Lower lobe of right lung (tissue), 2 donors: ENCODE measurements at places on chromosomes 4 and X.

DNA sequence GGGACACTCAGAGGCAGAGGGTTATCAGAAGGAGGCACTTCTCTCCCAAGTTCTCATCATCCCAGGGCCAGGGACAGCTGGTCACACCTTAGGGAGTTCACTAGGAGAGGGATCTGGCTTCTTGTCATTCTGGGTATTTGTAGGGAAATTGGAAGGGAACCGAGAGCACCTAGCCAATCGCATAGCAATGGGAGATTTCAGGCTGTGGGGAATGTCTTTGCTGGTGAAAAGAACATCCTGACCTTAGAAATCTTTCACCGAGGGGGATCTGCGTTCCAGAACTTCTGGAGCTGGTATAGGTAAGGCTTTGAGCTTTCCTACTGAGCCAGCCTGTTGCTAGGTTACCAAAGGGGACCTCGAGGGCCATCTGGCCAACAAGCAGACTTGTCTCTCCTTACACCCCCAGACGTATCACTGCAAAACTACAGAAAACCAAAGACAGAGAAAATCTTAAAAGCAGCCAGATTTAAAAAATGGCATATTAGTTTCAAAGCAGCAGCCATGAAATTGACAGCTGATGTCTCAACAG lies 6.8 kb downstream of the HTT-AS start:
- no peak overlapping the region for H3K4me3 ChIP-seq
- DNase-seq = no peak
- H3K36me3 ChIP-seq = no peaks in the 10 kb centered on the region
- no peaks in the 10 kb centered on the region for H3K27me3 ChIP-seq
- H3K4me1 ChIP-seq = no peaks in the 10 kb centered on the region

DNA sequence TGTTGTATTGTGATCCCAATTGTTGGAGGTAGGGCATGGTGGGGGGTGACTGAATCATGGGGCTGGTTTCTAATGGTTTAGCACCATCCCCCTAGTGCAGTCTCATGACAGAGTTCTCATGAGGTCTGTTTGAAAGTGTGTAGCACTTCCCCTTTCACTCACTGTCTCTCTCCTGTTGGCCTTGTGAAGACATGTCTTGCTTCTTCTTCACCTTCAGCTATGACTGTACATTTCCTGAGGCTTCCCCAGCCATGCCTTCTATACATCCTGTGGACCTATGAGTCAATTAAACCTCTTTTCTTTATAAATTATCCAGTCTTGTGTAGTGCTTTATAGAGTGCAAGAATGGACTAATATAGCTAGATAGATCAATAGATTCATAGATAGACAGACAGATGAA lies 230.0 kb downstream of the MAGEE1 start:
- no peaks in the 10 kb centered on the region for H3K36me3 ChIP-seq
- no peaks in the 10 kb centered on the region for H3K27me3 ChIP-seq
- no peak overlapping the region for H3K27ac ChIP-seq
- no peaks in the 10 kb centered on the region for H3K4me1 ChIP-seq
- H3K4me3 ChIP-seq = no peak overlapping the region

DNA sequence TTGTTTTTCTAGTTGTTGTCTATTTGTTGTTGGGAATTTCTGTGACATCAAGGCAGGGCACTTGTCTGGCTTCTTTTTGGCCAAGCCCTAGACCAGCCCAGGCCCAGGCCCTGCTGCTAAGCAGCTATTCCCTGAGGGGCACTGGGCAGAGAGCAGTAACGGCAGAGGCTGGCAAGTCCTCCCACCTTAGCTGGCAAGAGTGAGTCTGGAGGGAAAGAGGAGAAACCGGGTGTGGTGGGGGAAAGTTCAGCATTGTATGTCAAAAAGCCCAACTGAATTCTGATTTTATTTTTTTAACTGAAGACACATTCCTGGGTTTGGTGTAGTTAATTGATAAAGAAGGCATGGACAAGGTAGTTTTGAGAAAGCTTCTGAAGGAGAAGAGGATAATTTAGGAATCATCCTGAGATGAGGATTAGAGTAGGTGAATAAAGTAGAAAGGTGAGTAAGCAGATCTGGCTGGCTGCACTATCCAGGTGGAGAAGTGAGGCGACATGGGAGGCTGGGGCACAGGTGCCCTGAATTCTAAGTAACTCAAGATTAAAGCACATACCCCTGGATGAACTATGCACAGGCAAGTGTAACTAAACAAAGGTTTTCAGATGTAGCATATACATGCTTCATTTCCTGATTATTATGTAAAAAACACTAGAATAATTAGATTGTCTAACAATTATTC lies 57.4 kb downstream of the TAPT1 start:
- H3K27ac ChIP-seq = no peak overlapping the region
- DNase-seq = no peak
- H3K4me1 ChIP-seq = no peaks in the 10 kb centered on the region
- H3K36me3 ChIP-seq = peaks cover 100% of the 10 kb centered on the region
- no peaks in the 10 kb centered on the region for H3K27me3 ChIP-seq

DNA sequence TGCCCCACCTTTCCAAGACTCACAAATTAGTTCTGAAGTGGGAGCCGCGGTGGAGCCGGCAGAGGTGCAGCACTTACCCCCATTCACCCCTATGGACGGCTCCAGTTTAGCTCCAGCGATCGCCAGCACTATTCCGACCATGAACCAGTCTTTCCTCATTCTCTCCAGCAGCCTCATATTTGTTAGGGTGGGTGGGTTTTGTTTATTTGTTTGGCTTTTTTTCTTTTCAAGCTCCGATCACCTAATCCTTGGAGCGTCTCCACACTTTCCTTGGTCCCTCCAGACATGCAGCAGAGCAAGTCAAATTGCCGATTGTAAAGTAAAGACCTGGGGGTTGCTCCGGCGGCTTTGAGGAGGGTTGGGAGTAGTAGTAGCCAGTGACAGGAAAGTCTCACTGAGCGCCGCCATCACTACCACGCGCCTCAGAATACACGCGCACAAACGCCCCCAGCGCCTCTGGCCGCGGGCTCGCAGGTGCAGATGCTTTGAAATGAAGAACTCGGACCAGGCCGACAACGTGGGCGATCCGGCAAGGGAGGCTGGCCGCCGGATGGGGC lies at the start of gene SLC10A7:
Gene SLC10A7, minus strand, starts transcription at position 400 of the 557 bp plus-strand sequence. Its CDS starts 223 bp downstream, at position 177.
- no peaks in the 10 kb centered on the region for H3K27me3 ChIP-seq
- peak within 1 kb of the TSS; percentile 87 for H3K27ac ChIP-seq
- H3K36me3 ChIP-seq = no peaks in the 10 kb centered on the region
- peaks cover 17% of the 10 kb centered on the region for H3K4me1 ChIP-seq

- no peak overlapping the region for H3K27ac ChIP-seq
- H3K4me1 ChIP-seq = peaks cover 19% of the 10 kb centered on the region
- no peak for DNase-seq
- no peaks in the 10 kb centered on the region for H3K27me3 ChIP-seq
- H3K4me3 ChIP-seq = no peak overlapping the region
Observed at GRCh38 chrX:130118441-130119311, 8.4 kb upstream of the ELF4 start.

DNA sequence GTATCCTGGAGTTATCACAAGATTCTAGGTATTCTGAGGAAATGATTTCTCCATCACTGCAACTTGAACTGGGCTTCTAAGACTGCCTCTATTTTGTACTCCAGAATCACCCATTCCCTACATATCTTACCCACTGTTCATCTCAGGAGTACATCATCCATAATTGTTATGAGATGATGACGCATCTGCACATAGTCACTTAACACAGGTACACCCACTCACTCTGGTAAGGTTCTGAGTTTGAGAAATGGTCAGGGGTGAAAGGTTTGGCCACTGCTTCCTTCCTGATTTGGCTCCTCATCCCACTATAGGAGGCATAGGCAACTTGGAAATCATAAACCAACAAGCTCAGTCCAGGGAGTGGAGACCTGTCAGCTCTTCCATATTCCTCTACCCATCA lies 143.9 kb downstream of the GLRA2 start:
- no peak for DNase-seq
- no peaks in the 10 kb centered on the region for H3K27me3 ChIP-seq
- H3K36me3 ChIP-seq = no peaks in the 10 kb centered on the region
- H3K4me1 ChIP-seq = no peaks in the 10 kb centered on the region

DNA sequence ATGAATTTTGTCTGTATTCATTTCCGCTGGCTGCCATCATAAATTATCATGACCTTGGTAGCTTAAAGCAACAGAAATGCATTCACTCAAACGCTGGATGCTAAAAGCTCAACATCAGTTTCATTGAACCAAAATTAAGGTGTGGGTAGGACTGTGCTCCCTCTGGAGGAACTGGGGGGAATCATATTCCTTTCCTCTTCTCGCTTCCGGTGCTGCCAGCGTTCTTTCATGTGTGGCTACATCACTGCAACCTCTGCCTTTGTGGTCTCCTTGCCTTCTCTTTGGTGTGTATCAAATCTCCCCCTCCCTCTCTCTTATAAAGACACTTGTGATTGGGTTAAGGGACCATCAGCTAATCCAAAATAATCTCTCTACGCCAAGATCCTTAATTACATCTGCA lies 39.5 kb downstream of the NEIL3 start:
- H3K27me3 ChIP-seq = no peaks in the 10 kb centered on the region
- H3K36me3 ChIP-seq = no peaks in the 10 kb centered on the region
- no peak for DNase-seq
- H3K27ac ChIP-seq = no peak overlapping the region
- no peaks in the 10 kb centered on the region for H3K4me1 ChIP-seq

DNA sequence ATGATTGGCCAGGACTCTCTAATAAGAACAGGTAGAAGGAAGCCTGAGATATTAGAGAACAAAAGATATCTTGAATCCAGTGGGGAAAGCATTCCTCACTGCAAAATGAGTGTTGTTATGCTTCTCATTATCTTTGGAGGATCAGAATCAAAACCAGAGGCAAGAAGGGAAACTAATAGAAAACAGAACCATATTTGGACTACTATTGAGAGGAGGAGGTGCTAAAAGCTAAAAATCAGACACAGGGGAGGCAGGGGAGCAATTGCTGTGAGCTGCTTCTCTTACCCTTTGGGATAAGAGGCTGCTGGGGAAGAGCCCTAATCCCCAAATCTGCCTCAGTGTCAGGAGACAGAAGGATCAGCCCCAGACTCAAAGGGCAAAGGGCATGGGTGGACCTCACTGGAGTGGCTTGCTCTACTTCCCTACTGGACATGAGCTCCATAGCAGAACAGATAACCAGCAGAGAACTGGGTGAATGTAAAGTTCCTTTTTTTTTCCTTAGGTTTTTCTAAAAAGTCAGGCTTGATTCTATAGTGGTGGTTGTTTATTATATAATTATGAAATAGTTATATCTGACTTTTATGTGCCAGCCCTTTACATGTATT lies 60.1 kb downstream of the SEPTIN11 start:
- H3K27me3 ChIP-seq = no peaks in the 10 kb centered on the region
- H3K4me1 ChIP-seq = peaks cover 25% of the 10 kb centered on the region
- no peak overlapping the region for H3K4me3 ChIP-seq
- peaks cover 6% of the 10 kb centered on the region for H3K36me3 ChIP-seq
- H3K27ac ChIP-seq = no peak overlapping the region

DNA sequence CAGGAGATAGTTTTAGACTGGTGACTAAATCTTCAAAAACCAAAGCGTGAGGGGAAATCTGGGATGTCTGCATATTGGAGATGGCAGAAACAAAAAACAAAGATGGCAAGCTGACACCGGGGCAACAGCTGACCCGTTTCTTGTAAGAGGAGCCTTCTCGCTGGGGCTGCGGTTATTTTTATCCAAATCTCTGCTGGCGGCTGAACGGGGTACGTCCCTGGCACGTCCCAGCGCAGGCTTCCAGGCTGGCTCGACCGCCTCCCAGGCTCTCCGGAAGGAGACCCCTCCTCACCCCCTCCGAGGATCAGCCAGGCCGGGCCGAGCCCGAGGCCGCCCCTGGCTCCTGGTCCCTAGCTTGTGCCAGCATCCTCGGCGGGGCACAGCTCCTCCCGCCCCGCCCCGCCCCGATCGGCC lies 403 bp downstream of the SGCB start:
- no peak for DNase-seq
- H3K27ac ChIP-seq = peak overlapping the region; percentile 64
- H3K4me3 ChIP-seq = peak overlapping the region; percentile 70
- peaks cover 2% of the 10 kb centered on the region for H3K36me3 ChIP-seq
- H3K4me1 ChIP-seq = peaks cover 4% of the 10 kb centered on the region

- no peaks in the 10 kb centered on the region for H3K4me1 ChIP-seq
- no peaks in the 10 kb centered on the region for H3K27me3 ChIP-seq
- H3K4me3 ChIP-seq = no peak overlapping the region
- H3K27ac ChIP-seq = no peak overlapping the region
Observed at GRCh38 chr4:148540622-148541326, 98.6 kb upstream of the NR3C2 start.

DNA sequence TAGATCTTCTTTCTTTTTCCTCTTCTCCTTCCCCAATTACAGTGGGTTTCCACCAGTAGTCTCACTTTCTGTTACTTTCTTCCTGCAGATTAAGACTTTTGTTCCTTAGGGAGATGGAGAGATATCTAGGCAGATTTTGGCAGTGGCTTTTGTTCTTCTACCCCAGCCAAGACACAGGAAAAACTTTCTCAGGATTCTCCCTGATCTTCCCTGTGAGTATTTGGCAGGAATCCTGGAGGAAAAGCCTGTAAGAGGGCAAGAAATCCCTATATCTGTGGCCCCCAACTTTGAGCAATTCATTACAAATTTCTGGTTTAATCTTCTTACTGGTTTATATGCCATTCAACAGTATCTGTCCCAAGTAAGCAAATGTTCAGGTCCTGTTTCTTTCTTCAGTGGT lies 21.9 kb downstream of the SLC9A7 start:
- no peaks in the 10 kb centered on the region for H3K27me3 ChIP-seq
- no peak for DNase-seq
- no peak overlapping the region for H3K27ac ChIP-seq
- no peak overlapping the region for H3K4me3 ChIP-seq

GRCh38 chrX:150983521-150984168 lies 510 bp downstream of the HMGB3 start:
- DNase-seq = no peak
- no peaks in the 10 kb centered on the region for H3K27me3 ChIP-seq
- H3K27ac ChIP-seq = no peak overlapping the region
- no peaks in the 10 kb centered on the region for H3K4me1 ChIP-seq

DNA sequence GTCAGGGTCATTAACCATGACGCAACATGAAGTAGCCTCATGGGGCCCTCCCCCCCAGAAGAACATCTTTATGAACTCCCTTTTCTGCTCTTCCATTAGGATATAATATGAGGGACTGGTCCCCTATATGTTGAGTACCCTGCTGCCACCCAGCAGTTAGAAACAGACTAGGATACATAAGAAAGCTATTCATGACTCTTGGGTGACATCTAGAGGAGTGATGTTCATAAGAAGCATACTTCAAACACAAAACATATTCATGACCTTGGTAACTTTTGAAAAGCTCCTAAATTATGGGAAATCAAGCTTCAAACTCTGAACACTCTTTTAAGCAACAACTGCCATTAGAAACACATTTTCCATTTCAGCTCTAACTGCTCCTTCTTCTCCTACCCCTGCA lies 155.2 kb upstream of the SPIN4 start:
- no peaks in the 10 kb centered on the region for H3K4me1 ChIP-seq
- H3K27me3 ChIP-seq = no peaks in the 10 kb centered on the region
- no peak overlapping the region for H3K4me3 ChIP-seq
- H3K27ac ChIP-seq = no peak overlapping the region

GRCh38 chr4:56874923-56875322 lies 32.8 kb upstream of the REST start:
- H3K4me1 ChIP-seq = no peaks in the 10 kb centered on the region
- H3K27me3 ChIP-seq = no peaks in the 10 kb centered on the region
- H3K36me3 ChIP-seq = no peaks in the 10 kb centered on the region
- no peak overlapping the region for H3K27ac ChIP-seq
- DNase-seq = no peak

- no peaks in the 10 kb centered on the region for H3K36me3 ChIP-seq
- H3K27me3 ChIP-seq = no peaks in the 10 kb centered on the region
- peaks cover 29% of the 10 kb centered on the region for H3K4me1 ChIP-seq
- no peak overlapping the region for H3K4me3 ChIP-seq
Observed at GRCh38 chr4:10171055-10171454, 54.5 kb upstream of the WDR1 start.

- no peak overlapping the region for H3K4me3 ChIP-seq
- H3K27ac ChIP-seq = no peak overlapping the region
- no peak for DNase-seq
- H3K27me3 ChIP-seq = no peaks in the 10 kb centered on the region
- peaks cover 11% of the 10 kb centered on the region for H3K4me1 ChIP-seq
- no peaks in the 10 kb centered on the region for H3K36me3 ChIP-seq
Observed at GRCh38 chr4:110058677-110059076, 139.7 kb downstream of the ELOVL6 start.
